Midbrain (tissue), 1 donor: ENCODE measurements at places on chromosomes 6 and 20.

DNA sequence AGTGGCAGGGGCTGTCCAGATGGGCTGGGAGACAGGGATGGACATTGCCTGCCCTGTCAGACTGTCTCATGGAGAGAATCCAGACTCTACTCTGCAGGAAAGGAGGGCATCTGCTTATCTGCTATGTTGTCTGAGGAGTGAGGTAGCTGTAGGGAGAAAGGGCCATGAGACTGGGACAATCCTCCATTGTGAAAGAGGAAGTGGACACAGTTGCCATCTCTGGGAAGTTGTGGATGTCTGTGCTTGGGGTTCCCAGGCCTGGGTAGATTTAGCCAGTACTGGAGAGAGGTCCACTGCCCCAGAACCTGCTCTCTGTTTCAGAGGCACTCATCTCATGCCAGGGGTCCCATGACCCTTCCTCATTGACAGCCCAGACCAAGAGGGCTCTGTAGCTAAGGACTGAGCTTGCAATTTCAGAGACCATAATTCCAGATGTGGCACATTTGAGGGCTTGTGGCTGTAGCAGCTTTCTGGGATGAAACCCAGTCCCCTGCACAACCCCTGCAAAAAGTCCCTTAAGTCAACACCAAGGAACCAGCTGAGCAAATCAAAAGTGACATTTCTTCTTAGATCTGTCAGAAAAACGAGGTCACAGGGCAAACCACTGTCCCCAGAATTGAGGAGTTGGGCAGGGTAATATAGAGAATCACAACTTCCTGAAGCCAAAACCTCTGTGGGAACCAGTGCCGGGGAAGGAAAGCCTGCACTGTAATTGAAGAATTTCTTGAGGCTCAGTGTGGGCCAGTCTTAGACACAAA lies 4.1 kb upstream of the SIRPG start:
- DNase-seq, result no peak

GRCh38 chr20:1108437-1108920 lies 9.9 kb upstream of the PSMF1 start:
- DNase-seq, result peak; percentile 4

- no peak for DNase-seq
Observed at GRCh38 chr6:111628142-111628850, 22.6 kb upstream of the TRAF3IP2 start.

GRCh38 chr6:139378882-139379341 lies 4.5 kb upstream of the CITED2 start:
- DNase-seq, result no peak

GRCh38 chr20:15164726-15165125 lies 827.3 kb upstream of the FLRT3 start:
- no peak for DNase-seq

- no peak for DNase-seq
Observed at GRCh38 chr20:10527781-10528180, 92.7 kb downstream of the SLX4IP start.

GRCh38 chr6:159446340-159446739 lies 246.7 kb downstream of the SOD2 start:
- no peak for DNase-seq

DNA sequence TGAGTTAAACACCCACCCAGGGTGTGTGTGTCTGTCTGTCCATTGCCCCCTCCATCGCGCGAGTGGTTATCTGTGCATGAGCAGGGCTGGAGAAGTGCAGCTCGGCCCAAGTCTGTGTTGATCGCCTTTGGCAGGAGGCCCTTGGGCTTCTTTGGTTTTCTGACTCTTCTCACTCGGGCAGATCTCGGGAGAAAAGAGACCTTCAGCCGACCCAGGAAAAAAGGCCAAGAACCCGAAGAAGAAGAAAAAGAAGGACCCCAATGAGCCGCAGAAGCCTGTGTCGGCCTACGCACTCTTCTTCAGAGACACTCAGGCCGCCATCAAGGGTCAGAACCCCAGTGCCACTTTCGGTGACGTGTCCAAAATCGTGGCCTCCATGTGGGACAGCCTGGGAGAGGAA lies 132.9 kb downstream of the JPH2 start:
- no peak for DNase-seq

DNA sequence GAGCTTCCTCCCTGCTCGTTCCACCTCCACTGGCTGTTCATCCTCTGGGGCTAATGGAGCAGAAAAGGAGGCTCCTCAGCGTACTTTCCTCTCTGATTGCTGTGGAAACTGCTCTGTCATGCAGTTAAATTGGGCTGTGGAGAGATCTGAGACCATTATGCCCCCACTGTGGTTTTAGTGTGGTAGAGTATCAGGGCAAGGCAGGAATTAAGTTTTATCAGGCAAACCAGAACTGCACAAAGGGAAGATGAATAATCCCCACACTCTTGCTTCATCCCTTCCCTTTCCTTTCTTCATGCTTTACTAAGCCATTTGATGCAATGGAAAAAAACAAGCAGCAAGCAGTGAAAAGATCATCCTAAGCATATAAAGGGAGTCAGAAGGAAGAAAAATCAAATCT lies 11.9 kb upstream of the ME1 start:
- no peak for DNase-seq

- no peak for DNase-seq
Observed at GRCh38 chr6:152012227-152012626, 204.7 kb downstream of the ESR1 start.
